A549 (cell line): ENCODE measurements at places on chromosomes 2 and 18.

GRCh38 chr2:189515264-189515663, 65.3 kb downstream of the SLC40A1 start:
- no peak for DNase-seq

- no peak for DNase-seq
Observed at GRCh38 chr2:23414871-23415270, 29.9 kb downstream of the KLHL29 start.

GRCh38 chr2:235545339-235546150, 51.7 kb downstream of the AGAP1 start:
- no peak for DNase-seq

GRCh38 chr18:64752707-64753106, 603.8 kb upstream of the LINC00305 start:
- no peak for DNase-seq
